SJSA1 (cell line): ENCODE measurements at places on chromosomes 3 and 15. TPM values are rescaled to one million over a fixed set of nuclear protein-coding genes. Genes with fewer than 3 reads are reported as not detected.

- DNase-seq = no peak
These were observed 44.7 kb upstream of the GOLM2 start for GRCh38 chr15:44243829-44244228.

DNA sequence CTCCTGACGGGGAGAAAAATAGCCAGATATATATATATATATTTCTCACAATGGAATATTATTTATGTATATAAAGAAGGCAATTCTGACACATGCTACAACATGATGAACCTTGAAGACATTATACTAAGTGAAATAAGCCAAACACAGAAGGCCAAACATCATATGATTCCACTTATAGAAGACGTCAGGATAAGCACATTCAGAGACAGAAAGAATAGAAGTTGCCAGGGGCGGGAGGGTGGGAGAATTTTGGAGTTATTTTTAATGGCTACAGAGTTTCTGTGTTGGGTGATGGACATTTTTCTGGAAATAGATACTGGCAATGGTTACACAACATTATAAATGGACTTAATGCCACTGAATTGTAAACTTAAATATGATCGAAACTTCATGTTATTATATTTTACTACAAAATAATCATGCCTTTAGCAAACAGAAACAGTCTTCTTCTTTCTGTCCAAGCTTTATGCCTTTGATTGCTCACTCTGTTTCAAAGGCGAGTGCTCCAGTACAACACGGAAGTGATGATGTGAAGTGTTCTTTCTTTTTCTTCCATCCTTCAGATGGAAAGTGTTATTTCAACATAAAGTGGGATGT lies 514.0 kb downstream of the OCA2 start:
- no peak for DNase-seq

DNA sequence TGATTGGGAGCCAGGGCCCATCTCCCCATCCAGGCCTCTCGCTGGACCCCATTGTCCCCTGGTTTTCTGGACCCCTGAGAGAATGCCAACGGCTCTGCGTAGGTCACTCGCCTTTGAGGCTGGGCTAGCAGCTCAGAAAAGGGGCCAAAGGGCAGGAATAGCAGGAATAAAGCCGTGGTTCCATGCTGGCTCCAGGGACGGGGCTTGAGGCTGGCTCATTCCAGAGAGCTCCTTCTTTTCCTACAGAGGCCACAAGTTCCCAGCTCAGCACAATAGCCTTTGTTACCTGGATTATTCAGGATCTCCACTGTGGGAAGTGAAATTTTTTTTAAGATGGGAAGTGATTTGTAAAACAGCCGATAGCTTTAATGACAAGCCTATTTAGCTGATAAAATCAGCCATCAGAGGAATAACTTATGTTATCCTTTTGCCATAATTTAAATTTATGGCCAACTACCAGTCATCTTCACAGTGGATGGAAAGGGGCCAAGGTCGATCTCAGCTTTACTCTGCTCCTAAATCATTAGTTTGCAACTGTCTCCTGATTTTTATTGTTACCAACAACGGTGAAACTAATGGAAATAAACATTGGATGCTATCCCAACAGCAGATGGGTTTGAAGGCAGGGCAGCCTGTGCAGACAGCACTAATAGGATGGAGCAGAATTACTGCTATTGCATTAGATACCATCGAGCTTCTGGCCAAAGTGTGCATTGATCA lies 124.3 kb downstream of the TMEM266 start:
- DNase-seq = no peak

The ZNF80 gene
- not detected in 2 replicates for total RNA-seq

DNA sequence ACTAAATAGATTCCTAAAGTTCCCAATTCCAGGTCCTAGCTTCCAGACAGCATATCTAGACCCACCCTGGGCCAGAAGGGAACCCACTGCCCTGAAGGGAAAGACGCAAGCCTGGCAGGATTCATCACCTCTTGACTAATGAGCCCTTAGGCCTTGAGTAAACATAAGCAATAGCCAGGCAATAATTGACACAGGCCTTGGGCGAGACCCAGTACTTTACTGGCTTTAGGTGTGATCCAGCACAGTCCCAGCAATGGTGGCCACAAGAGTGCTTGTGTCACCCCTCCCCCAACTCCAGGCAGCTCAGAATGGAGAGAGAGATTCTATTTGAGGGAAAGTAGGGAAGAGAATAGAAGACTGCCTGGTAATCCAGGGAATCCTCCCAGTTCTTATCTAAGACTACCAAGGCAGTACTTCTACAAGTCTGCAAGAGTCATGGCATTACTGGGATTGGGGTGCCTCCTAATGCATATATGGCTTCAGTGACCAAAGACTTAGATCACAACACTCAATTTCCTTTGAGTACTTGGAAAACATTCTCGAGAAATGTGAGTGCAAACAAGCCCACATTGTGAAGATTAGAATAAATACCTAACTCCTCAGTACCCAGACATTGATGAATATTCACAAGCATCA lies 30.4 kb upstream of the WWTR1 start:
- DNase-seq = no peak

The MYH15 gene
- total RNA-seq = 0.05 TPM in 1 of 2 replicates, not detected in the other

GRCh38 chr15:44093836-44094235 lies 101.2 kb downstream of the FRMD5 start:
- DNase-seq = no peak

The CTSH gene
- total RNA-seq = 0.92 TPM in 1 of 2 replicates, not detected in the other

DNA sequence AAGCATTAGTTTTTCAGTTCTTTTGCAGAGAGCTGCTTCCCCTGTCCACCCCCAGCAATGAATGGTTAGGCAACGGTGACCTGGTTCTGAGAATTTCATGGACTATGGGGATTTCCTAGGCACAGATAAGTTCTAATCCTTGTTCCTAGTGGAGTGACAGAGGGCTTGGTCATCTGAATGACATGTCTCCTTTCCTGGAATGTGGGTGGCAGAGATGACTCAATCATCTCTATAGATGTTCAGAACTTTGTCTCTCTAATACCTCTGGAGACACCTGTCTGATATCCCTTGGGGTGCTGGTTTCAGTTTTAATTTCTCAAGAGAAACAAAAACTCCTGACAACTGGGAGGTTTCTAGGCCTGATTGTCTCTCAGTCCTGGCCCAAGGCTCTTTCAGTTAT lies 10.4 kb downstream of the PLA2G4E start:
- DNase-seq = peak; percentile 9
